ENCODE measurements at places on chromosomes 12 and 14.

DNA sequence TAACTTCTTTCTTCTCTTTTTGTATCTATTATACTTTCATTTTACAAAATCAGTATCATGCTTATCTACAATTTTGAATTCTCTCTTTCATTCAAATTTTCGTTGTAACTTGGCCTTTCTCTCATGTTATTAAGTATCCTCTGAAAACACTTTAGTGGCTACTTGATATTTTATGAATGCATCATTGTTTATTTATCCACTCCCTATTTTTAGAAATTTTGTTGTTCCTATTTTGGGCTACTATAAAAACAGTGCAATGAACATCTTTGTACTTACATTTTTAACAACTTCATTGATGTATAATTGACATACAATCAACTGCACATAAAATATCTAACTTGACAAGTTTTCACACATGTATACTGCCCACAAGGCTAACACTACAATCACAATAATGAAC, 44.0 kb upstream of the AMIGO2 start:
- no peak for DNase-seq

DNA sequence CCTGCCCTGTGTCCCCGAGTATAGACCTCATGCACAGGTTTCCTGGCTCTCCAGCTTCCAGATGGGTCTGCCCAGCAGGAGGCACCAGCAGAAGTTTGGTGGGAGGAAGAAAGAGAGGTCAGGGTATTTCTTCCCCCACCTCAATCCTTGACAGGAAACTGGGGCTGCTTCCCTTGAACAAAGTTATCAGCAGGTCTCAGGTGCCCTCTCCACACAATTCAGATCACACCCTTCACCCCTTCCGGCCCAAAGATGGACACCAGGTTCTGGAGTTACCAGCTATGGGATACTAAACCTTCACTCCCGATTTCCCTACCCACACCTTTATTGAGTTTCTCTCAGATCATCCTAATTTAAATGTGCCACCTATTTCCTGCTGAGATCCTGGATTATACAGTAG, 1.2 kb downstream of the SART3 start:
- DNase-seq, result no peak

DNA sequence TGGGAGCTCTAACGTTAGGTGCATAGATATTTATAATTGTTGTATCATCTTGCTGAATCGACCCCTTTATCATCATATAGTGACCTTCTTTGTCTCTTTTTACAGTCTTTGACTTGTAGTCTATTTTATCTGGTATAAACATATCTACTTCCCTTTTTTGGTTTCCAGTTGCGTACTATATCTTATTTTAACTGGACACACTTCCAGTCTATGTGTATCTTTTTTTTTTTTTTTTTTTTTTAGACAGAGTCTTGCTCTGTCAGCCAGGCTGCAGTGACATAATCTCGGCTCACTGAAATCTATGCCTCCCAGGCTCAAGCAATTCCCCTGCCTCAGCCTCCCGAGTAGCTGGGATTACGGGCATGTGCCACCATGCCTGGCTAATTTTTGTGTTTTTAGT, 41.9 kb upstream of the ZFP36L1 start:
- DNase-seq, result no peak

DNA sequence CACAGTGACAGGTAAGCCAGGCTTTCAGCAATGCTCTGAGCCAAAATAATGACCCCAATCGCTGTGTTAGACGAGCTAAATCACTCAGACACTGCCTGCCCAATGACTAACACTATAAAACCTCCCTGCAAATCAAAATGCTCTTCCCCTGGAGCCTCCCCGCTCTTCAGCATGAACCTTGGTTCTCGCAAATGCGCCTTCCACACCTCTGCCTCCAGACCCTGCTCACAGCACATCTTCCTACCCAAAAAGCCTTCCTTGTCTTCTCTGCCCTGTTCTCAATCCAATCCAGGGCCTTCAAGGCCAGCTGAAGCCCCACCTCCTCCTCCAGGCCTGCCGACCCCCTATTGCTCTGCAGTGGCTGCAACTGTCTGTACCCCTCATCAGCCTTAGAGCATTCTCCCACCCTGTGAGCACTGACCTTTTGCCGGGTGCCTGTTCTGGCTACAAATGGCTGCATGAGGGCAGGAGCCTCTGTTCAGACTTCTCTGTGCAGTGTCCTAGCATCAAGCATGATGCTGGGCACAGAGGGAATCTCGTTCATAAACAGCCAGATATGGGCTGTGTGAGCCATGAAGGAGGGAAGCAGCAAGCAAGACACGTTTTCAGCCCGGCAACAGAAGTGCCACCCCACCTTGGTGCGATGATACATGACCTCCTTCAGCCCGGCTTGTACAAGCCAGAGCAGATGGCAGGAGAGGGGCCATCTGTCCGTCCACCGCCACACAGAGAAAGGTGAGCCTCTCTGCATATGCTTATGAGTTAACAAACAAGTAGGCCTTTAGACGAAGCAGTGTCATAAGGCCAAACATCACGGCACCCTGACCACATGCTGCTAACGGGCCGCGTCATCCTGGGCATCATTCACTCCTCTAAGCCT, 64.5 kb upstream of the DDX11 start:
- DNase-seq, result no peak

DNA sequence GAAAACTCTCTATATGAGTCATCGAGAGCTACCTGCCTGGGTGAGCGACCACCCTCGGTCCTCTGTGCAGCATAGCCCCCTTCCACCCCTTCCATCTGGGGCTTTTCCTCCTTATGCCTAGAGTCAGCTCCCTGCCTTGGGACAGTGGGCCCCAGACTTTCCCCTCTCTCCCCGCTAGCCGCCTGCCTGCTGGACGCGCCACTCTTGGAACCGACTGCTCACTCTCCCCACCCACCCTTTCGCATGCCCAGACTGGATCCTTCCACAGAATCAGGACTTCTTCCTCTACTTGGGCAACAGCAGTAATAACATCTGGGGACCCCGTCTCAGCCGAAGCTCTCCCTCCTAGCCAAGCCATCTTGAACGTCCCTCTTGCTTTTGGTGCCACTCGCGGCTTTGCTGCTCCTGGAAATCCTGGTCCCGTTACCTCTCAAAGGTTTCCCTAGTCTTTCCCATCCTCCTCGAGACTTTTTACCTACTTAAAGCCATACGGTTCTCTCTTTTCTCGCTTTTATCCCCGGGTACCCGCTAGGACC, 671 bp downstream of the ESYT1 start:
- no peak for DNase-seq

- DNase-seq, result no peak
Measured at GRCh38 chr14:30849354-30849753, 25.0 kb upstream of the COCH start.

DNA sequence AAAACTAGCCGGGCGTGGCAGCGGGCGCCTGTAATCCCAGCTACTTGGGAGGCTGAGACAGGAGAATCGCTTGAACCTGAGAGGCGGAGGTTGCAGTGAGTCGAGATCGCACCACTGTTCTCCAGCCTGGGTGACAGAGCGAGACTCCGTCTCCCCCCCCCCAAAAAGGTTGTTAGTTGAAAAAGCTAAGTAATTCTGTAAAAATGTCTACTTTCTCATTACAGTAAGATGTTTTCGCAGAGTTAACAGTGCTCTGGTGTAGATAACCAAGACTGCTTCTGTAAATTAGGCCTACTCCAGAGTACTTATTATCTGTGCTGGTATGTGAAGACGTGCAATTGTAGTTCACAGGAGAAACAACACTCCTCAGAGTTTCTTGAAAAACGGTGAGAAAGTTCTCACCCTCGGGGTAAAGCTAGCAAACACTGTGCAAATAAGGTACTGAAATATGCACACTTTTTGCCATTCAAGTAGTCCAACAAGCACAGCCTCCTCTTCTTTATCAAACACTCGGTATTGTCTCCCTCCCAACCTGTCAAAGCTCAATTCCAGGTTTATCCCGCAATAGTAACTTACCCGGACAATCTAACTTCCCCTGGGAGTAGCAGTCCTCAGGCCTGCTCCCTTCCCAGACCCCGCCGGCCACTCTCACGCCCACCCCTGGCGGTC, 974 bp downstream of the BTBD7 start:
- no peak for DNase-seq

Data from CD8-positive, alpha-beta memory T cell (primary cell).